ENCODE measurements at places on chromosomes 4 and X. TPM values are rescaled to one million over a fixed set of nuclear protein-coding genes. Genes with fewer than 3 reads are reported as not detected.

Gene CHM
- 21.3 TPM for polyA plus RNA-seq

Gene CCDC160
- 2.2 TPM for polyA plus RNA-seq

Gene KLHL4
- 5.4 TPM for polyA plus RNA-seq

Gene SRPX2
- polyA plus RNA-seq = 37.2 TPM

Gene GPR173
- polyA plus RNA-seq = 15.9 TPM

Gene FGD1
- polyA plus RNA-seq = 21.7 TPM

Gene RAI2
- polyA plus RNA-seq = 18.2 TPM

Gene REELD1
- polyA plus RNA-seq = 0.34 TPM

Gene ADH7
- not detected for polyA plus RNA-seq

GRCh38 chrX:13808293-13808692 is 8.6 kb downstream of the GPM6B start:
- DNase-seq = no peak

DNA sequence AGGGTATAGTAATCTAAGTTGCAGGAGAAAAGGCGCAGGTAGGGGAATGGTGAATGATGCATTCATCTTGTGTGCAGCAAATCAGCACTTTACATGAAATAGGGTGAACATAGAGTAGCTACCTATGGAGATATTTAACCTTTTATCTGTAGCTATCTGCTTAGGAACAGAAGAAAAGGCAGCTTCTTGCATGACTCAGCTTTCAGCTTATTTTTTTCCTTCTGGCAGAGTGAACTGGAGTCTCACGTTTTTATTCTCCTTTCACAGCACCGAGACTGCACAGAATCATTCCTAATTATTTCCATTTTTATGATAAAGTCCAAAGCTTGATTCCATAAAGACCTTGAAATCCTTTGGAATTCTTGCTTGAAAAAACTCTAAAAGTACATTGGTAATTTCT is 4.8 kb upstream of the SCOC start:
- DNase-seq = no peak

DNA sequence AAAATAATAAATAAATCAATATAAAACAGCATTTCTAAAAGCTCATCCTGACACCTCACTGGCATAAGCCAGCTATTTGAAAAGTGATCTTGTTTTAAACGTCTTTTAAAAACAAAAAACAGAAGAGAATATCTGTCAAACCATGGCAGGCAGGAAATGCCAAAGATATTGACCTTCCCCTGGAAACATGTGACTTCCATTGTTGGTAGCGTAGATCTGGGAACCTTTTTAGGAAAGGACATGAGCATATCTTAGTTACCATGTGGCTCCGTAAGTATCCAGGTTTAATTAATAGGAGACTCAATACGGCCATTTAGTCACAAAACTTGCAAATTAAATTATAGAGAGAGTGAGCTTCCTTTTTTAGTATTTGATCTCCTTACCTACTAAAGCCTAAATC is 83.0 kb upstream of the KLHL4 start:
- no peak for DNase-seq

GRCh38 chrX:26590849-26591248 is 374.9 kb downstream of the MAGEB5 start:
- no peak for DNase-seq

GRCh38 chrX:17412692-17413091 is 37.7 kb downstream of the NHS start:
- no peak for DNase-seq

GRCh38 chr4:26319949-26320537 is 771 bp upstream of the RBPJ start:
- no peak for DNase-seq

GRCh38 chr4:111070390-111070789 is 447.5 kb upstream of the PITX2 start:
- DNase-seq = no peak

DNA sequence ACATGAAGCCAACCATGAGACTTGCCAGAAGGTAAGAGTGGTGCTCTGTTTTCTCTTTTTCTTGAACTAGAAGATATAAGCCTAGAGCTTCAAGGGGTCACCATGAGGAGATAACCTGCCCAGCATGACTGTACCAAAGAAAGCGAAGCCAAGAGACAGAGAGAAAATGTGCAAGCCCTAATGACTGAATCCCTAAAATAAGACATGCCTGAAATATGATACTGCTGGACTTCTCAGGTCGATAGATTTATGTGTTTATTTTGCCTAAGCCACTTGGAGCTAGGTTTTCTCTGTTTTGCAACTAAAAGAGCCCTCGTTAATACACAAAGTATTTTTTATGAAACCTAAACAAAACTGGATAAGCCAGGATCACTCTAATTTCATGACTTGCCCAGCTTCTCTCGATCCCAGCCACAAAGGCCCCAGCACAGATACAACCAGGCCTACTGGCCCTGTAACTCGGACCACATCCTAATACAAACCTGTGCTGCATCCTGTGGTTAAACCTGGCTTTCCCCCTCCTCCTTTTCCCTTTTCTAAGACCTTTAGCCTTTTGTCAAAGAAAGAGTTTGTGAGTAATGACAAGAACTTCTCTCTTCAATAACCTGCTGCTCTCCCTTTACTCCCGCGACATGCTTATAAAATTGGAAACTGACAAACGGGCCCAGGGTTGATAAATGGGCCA is 185.8 kb downstream of the APBB2 start:
- no peak for DNase-seq

GRCh38 chr4:9703391-9703790 is 78.0 kb upstream of the DRD5 start:
- no peak for DNase-seq

- no peak for DNase-seq
Observed at GRCh38 chrX:21996872-21997455, 35.2 kb upstream of the PHEX start.

GRCh38 chr4:76563454-76564122 is 128.6 kb downstream of the SHROOM3 start:
- DNase-seq = no peak

DNA sequence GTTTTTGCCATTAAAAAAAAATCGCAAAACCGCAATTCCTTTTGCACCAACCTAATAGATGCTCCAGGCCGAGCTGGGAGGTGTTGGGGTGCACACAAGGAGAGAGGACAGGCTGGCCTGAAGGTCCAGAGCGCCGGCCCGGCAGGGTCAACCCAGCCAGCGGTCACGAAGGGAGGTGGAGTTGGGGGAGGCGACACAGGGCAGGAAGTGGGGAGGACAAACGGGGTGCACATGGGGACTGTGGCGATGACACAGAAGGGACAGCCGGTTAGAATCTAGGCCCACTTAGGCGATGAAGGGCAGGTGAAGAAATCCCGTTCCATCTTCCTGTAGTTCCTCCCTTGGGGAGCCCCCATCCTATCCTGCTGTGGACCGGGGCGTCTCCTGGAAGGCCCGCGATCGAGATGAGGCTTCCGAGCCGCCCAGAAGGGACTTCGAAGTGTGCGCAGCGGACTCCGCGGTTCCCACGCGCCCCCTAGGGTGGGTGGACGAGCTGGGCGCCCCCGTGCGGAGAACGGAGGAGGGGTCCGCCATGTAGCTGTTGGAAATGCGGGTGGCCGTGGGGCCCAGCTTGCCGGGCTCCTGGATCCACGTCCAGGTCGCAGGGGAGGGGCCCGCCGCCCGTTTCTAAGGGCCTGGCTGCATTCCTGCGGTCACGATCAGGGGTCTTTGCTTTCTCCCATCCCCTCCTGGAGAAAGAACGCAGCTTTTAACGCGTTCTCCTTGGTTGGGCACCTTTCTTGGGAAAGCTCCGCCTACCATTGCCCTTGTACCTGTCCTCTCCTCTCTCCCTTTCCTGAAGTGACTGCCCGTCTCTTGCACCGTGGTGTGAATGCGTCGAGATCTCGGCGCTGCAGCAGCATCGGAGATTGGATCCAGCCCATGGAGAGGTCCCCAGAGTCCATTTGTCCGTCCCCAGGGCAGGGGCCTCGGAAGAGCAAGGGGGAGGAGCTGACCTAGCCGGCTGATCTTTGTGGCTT is 17.0 kb upstream of the HPF1 start:
- DNase-seq = no peak

DNA sequence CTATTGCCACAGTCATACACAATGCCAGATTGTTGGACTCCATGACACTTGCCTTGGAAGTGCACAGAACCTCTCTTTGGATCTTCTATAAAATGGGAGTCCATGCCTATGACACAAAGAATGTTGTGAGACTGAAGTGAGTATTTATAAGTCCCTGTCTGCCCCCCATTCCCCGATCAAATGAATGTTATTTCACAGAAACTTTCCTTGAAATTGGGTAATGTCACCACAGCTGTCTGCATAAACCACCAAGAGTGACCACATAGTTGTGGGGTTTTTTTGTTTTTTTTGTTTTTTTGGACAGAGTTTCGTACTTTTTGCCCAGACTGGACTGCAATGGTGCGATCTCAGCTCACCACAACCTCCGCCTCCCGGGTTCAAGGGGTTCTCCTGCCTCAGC is 27.1 kb upstream of the REST start:
- no peak for DNase-seq

- DNase-seq = no peak
Observed at GRCh38 chr4:56186808-56187523, 200.3 kb downstream of the AASDH start.

DNA sequence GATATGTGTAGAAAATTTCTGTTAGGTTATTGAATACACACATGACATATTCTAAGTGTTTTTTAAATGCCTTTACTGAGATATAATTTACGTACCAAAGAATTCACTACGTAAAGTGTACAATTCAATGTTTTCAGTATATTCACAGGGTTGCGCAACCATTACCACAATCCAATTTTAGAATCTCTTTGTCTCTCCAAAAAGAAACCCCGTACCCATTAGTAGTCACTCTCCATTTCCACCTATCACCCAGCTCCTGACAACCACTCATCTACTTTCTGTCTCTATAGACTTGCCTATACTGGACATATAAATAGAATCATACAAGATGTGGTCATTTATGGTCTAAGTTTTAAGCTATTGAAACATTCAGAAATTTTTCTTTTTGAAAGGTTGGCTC is 53.0 kb upstream of the FBXW7 start:
- no peak for DNase-seq

- no peak for DNase-seq
Observed at GRCh38 chr4:1405254-1405635, 997 bp downstream of the NKX1-1 start.

- DNase-seq = no peak
Observed at GRCh38 chrX:3230496-3230895, 116.0 kb downstream of the MXRA5 start.

- DNase-seq = no peak
Observed at GRCh38 chr4:74962584-74962983, 29.7 kb downstream of the PARM1 start.

DNA sequence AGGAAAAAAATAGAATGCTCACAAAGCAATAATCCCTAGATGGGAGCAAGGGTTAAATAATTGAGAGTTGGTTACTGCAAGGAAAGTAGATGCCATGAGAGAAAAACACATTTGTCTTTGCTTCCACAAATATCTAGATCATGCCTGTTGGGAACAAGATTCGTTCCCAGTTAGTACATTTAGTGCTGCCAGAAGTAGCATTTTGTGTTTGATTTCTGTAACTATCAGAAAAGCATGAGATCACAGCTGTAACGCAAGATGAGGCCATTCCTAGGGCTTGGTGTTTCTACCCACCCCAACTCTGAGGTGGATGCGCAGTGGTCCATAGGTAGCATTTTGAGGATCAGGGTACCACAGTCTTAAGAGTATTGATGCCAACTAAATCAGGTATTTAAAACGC is 20.4 kb upstream of the PDK3 start:
- no peak for DNase-seq

GRCh38 chrX:120269373-120270035 is 18.9 kb downstream of the ZBTB33 start:
- peak; percentile 16 for DNase-seq

DNA sequence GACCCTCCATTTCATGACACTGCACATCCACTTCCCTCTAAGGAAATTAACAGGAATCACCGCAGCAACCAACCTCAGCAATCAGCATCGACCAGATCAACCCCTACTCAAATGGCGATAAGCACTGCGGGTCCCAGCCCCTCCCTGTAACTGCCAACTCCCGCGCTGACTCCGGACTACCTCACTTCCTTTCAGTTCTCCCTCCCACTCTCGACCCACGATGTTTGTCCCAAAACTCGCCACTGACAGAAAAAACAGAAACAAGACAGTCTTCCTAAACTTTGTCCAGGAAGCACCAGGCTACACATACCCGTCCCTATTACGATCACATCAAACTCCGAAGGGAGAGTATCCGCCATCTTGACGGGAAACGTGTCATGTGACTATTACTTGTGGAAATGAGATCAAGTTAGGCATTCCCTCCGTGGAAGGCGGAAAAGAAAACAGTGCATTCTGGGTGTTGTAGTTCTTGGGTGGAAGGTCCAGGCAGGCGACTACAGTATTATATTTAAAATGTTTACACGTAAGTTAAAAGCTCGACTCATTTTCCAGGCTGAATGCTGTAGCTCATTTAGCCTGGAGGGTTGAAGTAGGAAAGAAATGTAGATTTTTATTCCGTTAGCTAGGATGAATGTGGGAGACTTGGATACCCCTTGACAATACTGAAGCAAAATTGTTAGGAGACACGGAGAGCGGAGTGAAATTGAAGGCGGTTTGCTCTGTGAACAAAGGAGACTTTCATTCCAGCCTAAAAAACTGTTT is at the start of gene CHM:
Gene CHM (minus strand): TSS at position 385 of the 762 bp plus-strand sequence. CDS start 26 bp downstream, at position 359.
- DNase-seq = peak; percentile 84

DNA sequence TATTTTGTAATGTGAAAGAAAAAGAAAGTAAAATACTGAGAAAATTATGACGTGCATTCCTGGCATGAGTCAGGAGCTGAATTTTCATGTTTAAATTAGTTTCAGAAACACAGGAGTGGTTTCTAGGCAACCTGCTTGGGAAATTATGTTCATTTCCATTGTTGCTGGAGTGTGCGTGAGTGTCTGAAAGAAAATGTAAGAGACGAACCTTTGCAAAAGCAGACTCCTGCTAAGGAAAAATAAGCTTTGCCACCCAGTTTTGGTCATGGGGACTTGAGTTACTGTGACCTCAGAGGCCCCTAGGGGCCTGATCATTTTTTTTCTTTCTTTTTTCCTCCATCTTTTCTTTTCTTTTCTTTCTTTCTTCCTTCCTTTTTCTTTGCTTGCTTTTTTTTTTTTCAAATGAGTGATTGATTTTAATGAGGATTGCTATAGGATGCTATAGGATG is 18.8 kb upstream of the CHRNA9 start:
- peak; percentile 73 for DNase-seq

DNA sequence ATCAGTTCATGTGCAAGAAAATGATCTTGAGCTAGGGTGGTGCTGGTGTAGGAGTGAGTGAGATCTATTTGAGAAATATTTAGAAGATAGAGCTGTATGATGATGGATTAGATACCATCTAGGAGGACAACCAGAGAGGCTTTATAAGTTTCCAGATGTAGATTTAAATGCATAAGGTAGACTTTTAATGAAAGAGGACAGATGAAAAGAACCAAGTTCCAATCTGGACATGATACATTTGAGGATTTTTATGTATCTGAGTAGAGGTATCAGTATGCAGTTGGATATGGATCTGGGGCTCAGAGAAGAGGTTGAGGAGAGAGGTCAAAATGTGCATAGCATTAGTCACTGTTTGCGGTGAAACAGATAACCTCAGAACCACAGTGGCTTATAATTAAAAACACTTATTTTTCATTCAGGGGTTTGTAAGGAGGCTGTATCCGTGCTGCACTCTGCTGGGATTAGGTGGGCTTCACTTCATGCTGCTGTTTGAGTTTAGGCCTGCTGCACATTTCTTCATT is 348.7 kb downstream of the BMPR1B start:
- DNase-seq = no peak

- no peak for DNase-seq
Observed at GRCh38 chr4:122038896-122039295, 87.0 kb upstream of the TRPC3 start.

GRCh38 chrX:39536211-39536610 is 561.5 kb downstream of the BCOR start:
- no peak for DNase-seq
